ENCODE measurements at places on chromosomes 12 and 14.

DNA sequence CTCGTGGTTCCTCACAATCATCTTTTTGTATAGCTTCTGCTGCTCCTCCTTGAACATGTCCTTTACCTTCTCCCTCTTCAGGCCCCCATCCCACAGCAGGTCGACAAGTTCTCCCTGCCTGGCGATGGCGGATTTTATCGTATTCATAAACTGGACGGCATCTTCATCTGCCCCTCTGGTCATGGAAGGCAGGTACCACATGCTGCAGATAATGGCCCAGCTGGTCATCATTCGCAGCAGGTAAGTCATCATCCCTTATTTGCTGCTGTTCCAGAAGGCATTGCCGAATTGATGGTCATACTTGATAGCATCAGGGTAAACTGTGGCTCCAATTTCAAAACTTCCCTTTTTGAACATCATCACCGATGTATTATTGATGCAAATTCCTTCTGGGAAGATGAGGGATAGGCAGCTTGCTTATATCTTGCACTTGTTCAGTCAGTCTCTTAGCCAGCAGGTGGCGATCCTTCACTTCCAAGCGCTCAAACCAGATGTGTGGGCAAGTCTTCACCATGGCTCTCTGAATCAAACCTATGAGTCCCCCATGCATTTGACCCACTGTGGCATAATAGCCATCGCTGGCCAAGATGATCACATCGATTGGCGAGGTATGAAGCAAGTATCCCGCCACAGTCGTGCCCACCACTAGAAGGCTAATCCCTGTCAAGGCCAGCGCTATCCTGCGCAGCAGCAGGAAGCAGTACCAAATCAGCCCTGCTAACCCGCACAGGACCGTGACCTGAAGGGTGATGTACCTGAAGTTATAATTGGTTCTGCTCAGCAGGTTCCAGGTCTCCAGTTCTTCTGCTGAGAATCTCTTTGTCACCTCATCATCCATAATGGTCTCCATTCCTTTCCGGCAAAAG, 381.5 kb upstream of the STXBP6 start:
- DNase-seq = no peak

DNA sequence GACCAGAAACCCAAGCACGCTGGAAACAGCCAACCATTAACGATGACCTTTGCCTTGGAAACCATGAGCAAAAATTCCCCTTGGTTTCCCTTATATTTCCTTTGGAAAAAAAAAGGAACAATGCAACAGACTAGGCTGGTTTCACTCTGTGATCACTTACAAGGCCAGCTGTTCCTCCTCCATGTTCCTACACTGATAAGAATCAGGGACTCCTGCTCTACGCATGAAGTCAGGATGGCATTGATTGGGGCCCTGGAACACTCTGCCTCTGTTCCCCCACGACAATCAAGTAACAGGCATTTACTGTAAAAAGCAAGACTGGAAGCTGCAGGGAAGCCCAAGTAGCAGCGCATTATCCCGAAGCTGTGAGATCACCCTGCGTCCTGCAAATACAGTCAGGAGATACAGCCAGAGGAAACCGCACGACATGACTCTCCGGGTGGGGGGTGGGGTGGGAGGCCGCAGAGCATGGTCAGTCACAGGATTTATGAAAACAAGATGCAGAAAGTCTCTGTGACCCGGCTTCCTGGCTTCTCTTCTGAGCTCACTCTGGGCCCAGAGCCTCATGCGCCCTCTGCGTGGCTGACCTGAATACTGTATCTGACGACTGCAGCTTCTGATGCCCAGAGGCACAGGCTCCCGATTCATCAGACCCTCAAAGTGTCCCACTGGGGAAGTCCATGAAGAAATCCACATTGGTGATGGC, 31.1 kb downstream of the SSH1 start:
- DNase-seq = no peak

- DNase-seq = no peak
Measured at GRCh38 chr12:19129122-19129485, 429 bp upstream of the PLEKHA5 start.

DNA sequence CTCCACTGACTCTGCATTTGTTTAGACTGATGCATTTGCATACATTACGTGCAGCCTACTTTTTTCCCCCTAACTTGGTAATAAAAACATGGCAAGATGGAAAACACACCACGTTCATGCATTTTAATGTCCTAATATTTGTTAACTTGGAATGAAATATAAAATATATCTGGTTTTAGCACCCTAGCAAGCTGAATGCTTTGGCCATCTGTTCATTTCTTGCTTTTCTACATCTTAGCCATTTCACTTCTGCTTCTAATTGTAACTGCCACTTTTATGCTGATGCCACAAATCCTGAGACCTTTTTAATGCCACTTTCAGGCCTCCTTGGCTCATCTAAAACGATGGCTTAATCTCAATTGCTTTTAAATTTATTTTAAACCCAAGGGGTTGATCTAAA, 177.7 kb upstream of the RASSF8 start:
- DNase-seq = no peak

- no peak for DNase-seq
Measured at GRCh38 chr12:116542345-116542956, 16.7 kb upstream of the MAP1LC3B2 start.

DNA sequence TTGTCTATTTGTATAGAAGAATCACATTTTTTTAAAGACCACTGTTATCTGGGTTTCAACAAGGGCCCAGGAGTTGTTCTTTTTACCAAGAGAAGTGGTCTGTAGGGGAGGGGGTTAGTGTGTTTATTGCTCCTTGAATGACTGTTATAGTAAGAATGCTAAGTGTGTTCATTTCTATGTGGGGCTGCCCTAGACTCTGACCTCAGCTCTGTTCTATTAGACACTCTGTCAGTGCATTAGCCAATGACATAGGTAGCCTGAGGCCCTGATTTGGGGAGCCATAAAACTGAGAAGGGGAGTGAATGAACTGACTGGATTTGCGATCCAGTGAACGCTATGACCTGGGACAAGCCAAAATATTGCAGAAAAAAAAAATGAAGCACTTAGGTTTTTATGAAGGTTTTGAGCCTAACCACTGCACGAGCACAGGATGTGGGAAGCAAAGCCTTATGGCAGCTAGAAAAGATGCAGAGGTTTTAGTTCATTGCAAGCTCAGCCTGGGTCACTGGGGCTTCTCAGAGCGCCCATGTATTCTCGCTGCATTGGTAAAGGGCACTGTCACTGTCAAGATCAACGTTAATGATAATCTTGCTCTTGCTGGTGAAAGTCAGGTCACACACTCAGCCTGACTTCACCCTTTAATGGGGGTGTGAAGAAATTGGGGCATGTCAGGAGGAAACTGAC, 63.8 kb downstream of the PRKCH start:
- DNase-seq = peak; percentile 48

DNA sequence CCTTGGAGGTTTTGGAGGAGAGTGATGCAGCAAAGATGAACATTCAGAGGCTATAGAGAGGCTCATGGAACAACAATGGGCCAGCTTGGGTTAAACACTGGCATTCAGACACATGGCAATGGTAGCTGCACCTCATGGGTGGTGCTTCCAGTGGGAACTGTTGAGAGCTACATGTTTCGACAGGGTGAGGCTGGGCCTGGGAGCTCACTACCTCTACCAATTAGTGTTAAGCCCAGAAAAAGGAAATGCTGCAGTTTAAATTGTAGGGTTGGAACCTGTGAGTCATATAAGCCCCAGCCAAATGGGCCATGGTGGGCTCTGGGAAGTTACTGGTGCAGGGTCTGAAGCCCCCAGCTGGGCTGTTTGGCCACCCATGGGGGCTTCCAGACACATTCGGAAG, 279.7 kb downstream of the ZFP36L1 start:
- no peak for DNase-seq

DNA sequence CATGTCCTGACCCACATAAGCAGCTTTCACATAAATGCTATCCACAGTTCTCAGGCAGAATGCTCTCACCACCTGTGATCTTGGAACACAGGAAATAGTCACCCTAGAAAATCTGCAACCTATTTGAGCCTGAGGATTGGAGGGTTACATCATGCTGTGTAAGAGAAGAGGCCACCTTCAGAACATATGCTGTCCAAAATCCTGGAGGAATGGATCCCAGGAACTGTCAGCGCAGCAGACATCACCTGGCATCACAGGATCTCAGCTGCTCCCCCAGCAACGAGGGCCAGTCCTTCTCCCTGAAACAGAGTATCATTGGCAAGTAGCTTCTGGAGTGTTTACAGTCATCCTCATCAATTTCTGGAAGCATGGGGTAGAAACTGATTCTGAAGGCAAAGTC, 63.2 kb upstream of the LTA4H start:
- no peak for DNase-seq

- DNase-seq = peak; percentile 3
Measured at GRCh38 chr12:109389146-109389545, 41.4 kb downstream of the MYO1H start.

DNA sequence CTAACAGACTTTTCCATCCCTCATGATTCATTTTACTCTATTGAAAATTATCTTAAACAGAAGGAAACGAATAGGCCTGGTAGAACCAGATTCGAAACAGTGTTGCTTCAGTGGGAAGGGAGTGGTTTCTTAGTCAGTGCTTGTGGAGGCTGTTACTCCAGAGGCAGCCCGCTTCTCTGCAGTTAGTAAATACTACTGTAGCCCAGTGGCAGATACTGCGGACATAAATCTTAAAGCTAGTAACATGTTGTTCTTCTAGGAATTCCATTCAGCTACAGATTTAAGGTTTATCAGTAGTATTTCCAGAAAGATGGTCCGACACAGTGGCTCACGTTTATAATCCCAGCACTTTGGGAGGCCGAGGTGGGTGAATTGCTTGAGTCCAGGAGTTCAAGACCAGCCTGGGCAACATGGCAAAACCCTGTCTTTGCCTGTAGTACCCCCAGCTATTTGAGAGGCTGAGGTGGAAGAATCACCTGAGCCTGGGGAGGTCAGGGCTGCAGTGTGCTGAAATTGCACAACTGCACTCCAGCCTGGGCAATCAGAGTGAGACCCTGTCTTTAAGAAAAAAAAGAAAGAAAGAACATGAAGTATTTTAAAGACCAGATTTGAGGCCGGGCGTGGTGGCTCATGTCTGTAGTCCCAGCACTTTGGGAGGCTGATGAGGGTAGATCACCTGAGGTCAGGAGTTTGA, 45.9 kb downstream of the DIP2B start:
- no peak for DNase-seq

GRCh38 chr12:84542289-84542688, 370.3 kb downstream of the SLC6A15 start:
- DNase-seq = no peak

DNA sequence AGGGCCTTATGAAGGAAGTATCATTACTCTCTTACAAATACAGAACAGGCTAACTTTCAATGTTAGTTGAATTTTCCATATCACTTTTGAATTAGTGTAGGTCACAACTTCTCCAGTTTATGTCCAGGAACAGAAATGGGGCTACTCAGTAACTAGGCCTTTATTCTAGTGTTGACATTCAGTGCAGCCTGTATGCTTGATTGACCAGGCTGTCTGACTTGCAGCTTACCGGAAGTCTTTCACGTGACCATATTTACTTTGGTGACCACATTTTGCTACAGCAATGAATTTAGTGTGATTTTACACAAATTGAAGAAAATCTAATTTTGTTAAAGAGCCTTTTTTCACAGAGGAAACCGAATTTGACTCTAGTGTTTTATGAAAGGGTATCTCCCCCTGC, 12.4 kb downstream of the MTERF2 start:
- no peak for DNase-seq

DNA sequence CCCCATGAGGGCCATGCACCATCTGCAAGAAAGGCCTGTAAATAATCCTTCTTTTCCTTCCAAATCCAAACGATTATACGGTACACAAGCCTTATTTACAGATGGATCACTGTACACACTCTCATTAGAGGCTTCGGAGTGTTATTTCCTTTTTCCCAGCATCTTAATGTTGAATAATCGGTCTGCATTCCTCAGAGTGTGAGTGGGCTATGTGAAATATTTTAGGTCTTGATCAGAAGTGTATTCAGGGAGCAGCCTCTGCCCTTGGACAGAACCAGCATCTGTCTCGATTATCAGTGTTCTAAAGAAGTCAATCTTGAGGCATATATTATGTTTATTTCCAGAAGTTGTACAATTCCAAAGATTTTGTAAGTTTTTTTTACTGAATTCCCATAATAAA, 340.6 kb downstream of the SEC23A start:
- DNase-seq = no peak

- DNase-seq = no peak
Measured at GRCh38 chr12:85394809-85395208, 114.8 kb downstream of the ALX1 start.

GRCh38 chr12:49198431-49199155, 9.7 kb upstream of the TUBA1A start:
- DNase-seq = no peak

DNA sequence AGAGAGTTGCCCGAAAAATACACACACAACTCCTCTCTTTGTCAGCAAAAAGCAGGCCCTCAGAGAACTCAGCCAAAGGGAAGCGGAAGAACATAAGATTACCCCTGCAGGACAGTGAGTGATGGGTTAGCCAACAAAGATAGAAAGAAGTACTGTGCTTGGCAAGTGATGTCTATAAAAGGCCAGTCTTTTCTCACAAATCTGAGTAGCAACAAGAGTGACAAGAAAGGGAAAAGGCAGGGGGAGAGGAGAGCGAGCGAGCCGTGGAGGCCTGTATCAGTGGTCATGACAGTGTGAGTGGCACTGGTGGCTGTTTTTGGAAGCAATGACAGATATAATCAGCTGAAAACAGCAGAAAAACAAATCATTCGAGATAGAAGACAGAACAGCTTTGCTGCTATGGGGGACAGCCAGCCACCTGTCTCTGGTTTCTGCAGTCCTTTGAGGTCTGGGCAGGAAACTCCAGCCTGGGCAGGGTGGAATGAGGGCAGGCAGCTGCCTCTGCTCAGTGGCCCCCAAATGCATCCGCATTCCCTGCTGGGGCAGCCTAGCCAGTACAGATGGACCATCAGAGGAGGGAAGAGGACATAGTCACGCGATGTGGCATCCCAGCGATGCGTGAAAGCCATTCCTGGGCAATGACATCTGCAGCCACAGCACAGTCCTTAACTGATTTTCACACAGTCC, 74.7 kb downstream of the TRIM9 start:
- DNase-seq = no peak

GRCh38 chr12:60096727-60097126, 500.9 kb downstream of the SLC16A7 start:
- no peak for DNase-seq

DNA sequence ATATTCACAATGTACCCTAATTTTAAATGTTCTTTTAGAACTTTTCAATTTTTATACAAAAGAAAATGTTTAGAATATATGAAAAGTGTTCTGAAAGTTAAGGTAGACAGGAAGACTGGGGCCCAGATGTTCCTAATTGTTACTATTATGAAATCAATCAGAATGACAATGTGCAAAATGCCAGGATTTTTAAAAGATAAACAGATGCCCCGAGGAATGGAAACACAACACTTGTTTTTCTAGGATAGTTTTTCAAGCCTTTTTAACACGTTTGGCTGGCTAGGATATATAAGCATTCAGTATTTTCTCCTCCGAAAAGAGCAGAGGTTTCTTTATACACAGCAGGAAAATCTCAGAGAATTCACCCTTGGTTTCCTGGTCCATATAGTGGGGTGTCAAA, 106.8 kb downstream of the ESR2 start:
- no peak for DNase-seq

- no peak for DNase-seq
Measured at GRCh38 chr14:74514471-74514941, 20.9 kb downstream of the ISCA2 start.

GRCh38 chr12:10031321-10031720, 839 bp downstream of the CLEC9A start:
- DNase-seq = no peak
